DND-41 (cell line): ENCODE measurements at places on chromosomes 11 and 22.

GRCh38 chr11:125211191-125211947, 46.8 kb downstream of the PKNOX2 start:
- no peaks in the 10 kb centered on the region for H3K4me1 ChIP-seq
- H3K4me3 ChIP-seq, result no peak overlapping the region
- no peak overlapping the region for H3K27ac ChIP-seq
- DNase-seq, result no peak
- no peaks in the 10 kb centered on the region for H3K36me3 ChIP-seq

DNA sequence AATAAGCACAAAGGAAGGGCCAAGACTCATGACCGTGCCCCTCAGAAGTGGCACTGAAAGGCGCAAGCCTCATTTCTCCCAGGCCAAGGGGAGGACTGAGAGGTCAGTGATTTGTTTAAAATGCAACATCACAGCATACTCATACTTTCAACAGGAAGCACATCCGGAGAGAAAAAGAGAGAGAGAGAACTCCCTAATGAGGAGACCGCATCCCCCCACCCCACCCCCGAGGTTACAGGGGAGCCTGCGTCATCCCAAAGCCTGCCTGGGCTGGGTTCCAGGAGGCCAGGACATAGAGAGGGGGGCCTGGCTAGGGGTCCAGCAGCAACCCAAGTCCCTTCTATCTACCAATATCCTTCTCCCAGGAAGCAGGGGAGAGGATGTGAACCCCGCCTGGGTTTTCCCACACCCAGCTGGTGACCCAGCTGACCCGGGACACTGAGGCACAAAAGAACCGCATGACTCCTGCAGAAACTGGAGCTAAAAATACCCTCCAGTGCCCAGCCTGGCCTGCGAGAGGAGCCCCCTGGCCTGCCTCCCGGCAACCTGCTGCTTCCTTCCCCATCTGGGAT, 3.8 kb downstream of the CSNK1E start:
- no peaks in the 10 kb centered on the region for H3K27me3 ChIP-seq
- peak overlapping the region; percentile 13; the same call in 1 of the 2 replicates for H3K27ac ChIP-seq
- peaks cover 64% of the 10 kb centered on the region for H3K36me3 ChIP-seq
- H3K4me3 ChIP-seq, result no peak overlapping the region
- H3K4me1 ChIP-seq, result peaks cover 66% of the 10 kb centered on the region

DNA sequence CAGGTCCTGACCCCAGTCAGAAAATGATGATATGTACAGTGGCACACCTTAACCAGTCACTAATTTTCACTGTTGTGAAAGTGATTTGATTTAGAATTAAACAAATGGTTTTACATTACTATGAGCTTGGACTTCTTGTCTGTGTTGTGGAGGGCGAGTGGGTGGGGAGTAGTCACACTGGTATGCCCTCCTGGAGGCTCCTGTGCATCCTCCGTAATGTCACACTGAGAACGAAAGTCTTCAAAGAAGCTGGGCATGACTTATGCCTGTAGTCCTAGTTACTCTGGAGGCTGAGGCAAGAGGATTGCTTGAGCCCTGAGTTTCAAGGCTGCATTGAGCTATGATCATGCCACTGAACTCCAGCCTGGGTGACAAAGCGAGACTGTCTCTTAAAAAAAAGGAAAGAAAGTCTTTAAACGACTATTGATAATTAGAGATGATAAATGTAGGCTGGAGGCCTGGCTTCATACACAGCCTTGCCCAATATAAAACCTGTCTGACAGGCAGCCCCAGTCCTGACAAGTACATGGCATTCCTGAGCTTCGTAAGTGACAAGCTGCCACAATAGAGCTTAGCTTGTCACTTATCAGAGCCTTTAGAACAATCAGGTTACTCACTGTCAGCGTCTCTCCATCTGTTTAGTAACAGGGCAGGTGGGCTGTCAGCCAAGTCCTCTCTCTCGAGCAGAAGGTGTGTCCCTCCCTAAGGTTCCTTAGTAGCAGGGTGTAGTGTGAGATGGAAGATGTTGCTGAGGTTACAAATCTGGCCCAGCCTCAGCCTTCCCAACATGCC, 5.0 kb upstream of the LIMK2 start:
- DNase-seq, result no peak
- H3K4me1 ChIP-seq, result peaks cover 11% of the 10 kb centered on the region
- H3K36me3 ChIP-seq, result peaks cover 12% of the 10 kb centered on the region
- H3K27ac ChIP-seq, result no peak overlapping the region

- H3K4me1 ChIP-seq, result no peaks in the 10 kb centered on the region
- no peak overlapping the region for H3K27ac ChIP-seq
- H3K36me3 ChIP-seq, result no peaks in the 10 kb centered on the region
- peaks cover 2% of the 10 kb centered on the region for H3K27me3 ChIP-seq
Measured at GRCh38 chr22:27212617-27213177, 555.3 kb downstream of the MIAT start.

GRCh38 chr11:72617080-72617762, 57.0 kb downstream of the PDE2A start:
- peaks cover 24% of the 10 kb centered on the region for H3K27me3 ChIP-seq
- no peaks in the 10 kb centered on the region for H3K36me3 ChIP-seq
- H3K4me1 ChIP-seq, result no peaks in the 10 kb centered on the region
- no peak for DNase-seq

DNA sequence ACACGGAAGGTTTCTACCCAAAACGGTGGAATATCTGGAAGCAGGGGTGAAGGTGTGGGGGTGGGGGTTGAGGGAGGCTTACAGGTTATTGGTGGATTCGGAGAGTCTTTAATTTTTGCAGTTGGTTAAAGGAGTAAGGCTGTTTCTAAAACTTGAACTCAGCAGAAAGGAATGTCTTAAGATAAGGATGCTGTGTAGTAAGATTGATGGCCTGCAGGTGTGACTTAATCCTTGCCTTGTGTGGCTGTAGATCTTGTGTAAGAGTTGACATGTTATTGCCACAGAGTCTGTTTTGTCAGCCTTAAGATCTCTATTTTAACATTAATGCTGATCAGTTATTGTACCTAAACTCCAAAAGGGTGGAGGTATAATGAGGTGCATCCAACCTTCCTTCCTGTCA, 16.4 kb upstream of the OR6M1 start:
- no peak overlapping the region for H3K27ac ChIP-seq
- H3K36me3 ChIP-seq, result no peaks in the 10 kb centered on the region
- H3K4me1 ChIP-seq, result no peaks in the 10 kb centered on the region
- H3K27me3 ChIP-seq, result no peaks in the 10 kb centered on the region

GRCh38 chr11:3129181-3129590, 35.9 kb downstream of the OSBPL5 start:
- H3K4me1 ChIP-seq, result no peaks in the 10 kb centered on the region
- H3K4me3 ChIP-seq, result no peak overlapping the region
- DNase-seq, result no peak
- no peak overlapping the region for H3K27ac ChIP-seq
- H3K36me3 ChIP-seq, result peaks cover 75% of the 10 kb centered on the region

DNA sequence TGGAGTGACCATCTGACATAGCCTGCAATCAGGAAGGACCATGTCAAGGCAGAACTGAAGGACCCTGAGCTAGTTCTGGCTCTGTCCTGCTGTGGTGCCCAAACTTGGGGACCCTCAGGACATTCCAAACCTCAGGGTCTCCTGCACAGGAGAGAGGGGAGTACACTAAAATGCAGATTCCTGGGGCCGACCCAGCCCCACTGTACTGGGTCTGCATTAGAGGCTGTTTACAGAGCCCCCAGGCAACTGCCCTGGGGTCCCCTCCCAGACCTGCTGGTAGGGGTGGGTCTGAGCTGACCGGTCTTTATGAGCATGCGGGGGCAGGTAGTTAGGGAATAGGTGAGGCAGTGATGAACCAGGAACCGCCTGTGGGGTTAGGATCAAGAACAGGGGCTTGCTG, 6.8 kb downstream of the TRPM5 start:
- H3K27ac ChIP-seq, result no peak overlapping the region
- no peaks in the 10 kb centered on the region for H3K27me3 ChIP-seq
- H3K4me1 ChIP-seq, result peaks cover 4% of the 10 kb centered on the region; the same call in 1 of the 2 replicates
- no peak overlapping the region for H3K4me3 ChIP-seq

DNA sequence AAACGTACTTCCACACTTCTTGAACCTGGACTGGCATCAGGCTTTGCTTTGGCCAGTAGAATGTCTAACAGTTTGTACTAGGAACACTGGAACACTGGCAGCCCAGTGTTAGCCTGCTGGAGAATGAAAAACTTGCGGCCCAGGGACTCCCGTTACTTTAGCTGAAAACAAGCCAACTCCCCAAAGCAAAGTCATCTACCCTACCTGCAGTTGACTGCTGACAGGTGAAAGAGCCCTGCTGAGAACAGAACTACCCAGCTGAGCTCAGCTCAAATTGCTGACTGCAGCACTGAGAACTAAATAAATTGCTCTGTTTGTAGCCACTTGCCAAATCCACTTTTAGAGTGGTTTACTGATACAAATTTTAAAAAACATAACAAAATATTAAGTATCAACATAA, 342.5 kb downstream of the LRRC4C start:
- no peaks in the 10 kb centered on the region for H3K36me3 ChIP-seq
- H3K27ac ChIP-seq, result no peak overlapping the region
- H3K27me3 ChIP-seq, result no peaks in the 10 kb centered on the region
- no peaks in the 10 kb centered on the region for H3K4me1 ChIP-seq
- no peak overlapping the region for H3K4me3 ChIP-seq

- peaks cover 16% of the 10 kb centered on the region for H3K4me1 ChIP-seq
- H3K27ac ChIP-seq, result no peak overlapping the region
Measured at GRCh38 chr22:49936973-49937757, 18.7 kb downstream of the CRELD2 start.

- H3K27me3 ChIP-seq, result peaks cover 12% of the 10 kb centered on the region
- no peaks in the 10 kb centered on the region for H3K36me3 ChIP-seq
- H3K4me3 ChIP-seq, result no peak overlapping the region
- DNase-seq, result no peak
- H3K27ac ChIP-seq, result no peak overlapping the region
Measured at GRCh38 chr11:133824593-133824992, 20.7 kb downstream of the SPATA19 start.

DNA sequence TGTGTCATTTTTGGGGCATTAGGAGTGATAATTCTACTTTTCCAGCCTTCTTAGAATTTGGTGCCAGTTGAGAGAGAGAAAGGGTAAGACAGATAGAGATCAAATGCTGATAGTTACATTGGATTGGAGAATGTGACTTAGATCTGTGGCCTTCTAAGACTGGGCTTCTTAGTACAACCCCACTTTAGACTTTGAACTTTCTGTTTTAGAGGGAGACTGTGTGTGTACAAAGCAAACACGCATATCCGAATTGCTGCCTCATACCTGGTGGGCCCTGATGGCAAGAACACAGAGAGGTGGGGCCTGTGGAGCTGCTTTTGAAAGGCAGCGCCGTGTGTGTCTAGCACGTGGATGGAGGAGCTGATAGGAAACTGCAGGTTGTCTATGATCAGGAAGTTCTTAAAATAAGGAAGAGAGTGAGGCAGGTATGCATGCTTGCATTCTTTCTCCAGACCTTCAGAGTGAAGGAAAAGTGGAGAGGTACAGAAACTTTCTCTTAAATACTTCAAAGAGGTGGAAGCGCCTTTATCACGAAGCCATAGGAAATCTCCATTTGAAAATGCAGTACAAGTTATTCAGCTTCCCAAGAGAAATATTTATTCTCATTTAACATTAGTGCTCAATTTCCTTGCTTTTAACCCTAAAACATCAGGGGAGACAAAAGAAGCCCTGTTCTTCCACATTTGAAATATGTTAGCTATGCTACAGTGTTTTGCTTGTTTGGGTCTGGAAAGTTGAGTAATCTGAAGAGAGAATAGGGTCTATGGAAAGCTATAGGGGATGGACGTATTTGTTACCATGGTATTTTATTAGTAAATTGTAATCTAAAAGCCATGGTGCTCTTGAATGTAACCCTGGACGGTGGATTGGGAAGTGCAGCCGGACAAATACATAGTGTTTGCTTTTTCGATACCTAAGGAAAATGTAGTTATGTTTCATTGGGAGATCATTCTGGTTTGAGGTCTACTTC, 13.7 kb downstream of the PDHX start:
- no peak overlapping the region for H3K4me3 ChIP-seq
- no peak overlapping the region for H3K27ac ChIP-seq
- DNase-seq, result no peak
- no peaks in the 10 kb centered on the region; the same call in 1 of the 2 replicates for H3K4me1 ChIP-seq
- H3K36me3 ChIP-seq, result peaks cover 14% of the 10 kb centered on the region; the same call in 1 of the 2 replicates

- H3K27ac ChIP-seq, result no peak overlapping the region
- peaks cover 6% of the 10 kb centered on the region; the same call in 1 of the 2 replicates for H3K4me1 ChIP-seq
- H3K4me3 ChIP-seq, result no peak overlapping the region
- no peaks in the 10 kb centered on the region for H3K27me3 ChIP-seq
Measured at GRCh38 chr11:109986488-109986887, 106.7 kb upstream of the ZC3H12C start.

DNA sequence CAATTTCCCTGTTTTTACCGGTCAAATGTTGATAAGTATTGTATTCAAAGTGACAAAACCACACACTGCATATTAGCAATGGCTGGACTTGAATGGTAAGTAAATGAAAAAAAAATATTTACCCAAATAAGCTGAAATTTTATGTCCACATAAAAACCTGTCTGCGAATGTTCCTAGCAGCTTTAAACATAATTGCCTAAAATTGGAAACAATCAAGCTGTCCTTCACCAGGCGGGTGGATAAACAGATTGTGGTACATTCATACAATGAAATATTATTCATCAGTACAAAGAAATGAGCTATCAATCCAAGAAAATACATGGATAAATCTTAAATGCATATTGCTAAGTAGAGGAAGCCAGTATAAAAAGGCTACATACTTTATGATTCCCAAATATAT, 1067.8 kb downstream of the LRRC4C start:
- no peaks in the 10 kb centered on the region for H3K27me3 ChIP-seq
- H3K4me1 ChIP-seq, result no peaks in the 10 kb centered on the region
- H3K27ac ChIP-seq, result no peak overlapping the region
- H3K36me3 ChIP-seq, result no peaks in the 10 kb centered on the region
- no peak for DNase-seq

- H3K27me3 ChIP-seq, result peaks cover 12% of the 10 kb centered on the region
- H3K36me3 ChIP-seq, result no peaks in the 10 kb centered on the region
- no peak overlapping the region for H3K27ac ChIP-seq
Measured at GRCh38 chr11:10452211-10452767, 2.8 kb upstream of the AMPD3 start.

GRCh38 chr11:32416301-32416700, 19.0 kb downstream of the WT1 start:
- DNase-seq, result no peak
- H3K4me1 ChIP-seq, result peaks cover 65% of the 10 kb centered on the region
- H3K27ac ChIP-seq, result peak overlapping the region; percentile 97
- no peaks in the 10 kb centered on the region for H3K36me3 ChIP-seq
- no peak overlapping the region for H3K4me3 ChIP-seq
- no peaks in the 10 kb centered on the region for H3K27me3 ChIP-seq

GRCh38 chr22:49203859-49204598, 623.6 kb downstream of the BRD1 start:
- peaks cover 3% of the 10 kb centered on the region for H3K27me3 ChIP-seq
- H3K27ac ChIP-seq, result no peak overlapping the region
- H3K36me3 ChIP-seq, result no peaks in the 10 kb centered on the region
- H3K4me3 ChIP-seq, result no peak overlapping the region
- no peaks in the 10 kb centered on the region for H3K4me1 ChIP-seq

DNA sequence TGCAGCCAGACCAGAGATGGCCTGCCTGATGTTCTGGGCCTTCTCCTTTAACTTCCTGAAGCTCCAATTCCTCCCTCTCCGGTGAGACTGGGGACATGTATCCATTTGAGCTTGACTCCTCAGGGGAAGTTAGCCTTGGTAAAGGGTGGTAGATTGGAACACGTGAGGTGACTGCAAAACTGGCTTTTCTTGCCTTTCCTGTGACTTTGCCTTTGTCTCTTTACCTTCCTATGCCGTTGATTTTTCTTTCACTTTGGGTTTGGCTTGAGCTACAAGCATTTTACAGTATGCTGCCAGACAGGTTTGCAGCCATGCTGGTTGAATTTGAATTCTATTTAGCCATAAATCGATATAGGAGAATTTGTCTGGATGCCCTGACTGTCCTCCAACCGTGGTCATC, 16.8 kb upstream of the GLYATL1 start:
- H3K36me3 ChIP-seq, result no peaks in the 10 kb centered on the region
- H3K27ac ChIP-seq, result no peak overlapping the region
- H3K4me3 ChIP-seq, result no peak overlapping the region
- no peaks in the 10 kb centered on the region for H3K4me1 ChIP-seq

GRCh38 chr22:24867323-24868022, 61.5 kb downstream of the SGSM1 start:
- no peaks in the 10 kb centered on the region for H3K4me1 ChIP-seq
- no peak for DNase-seq
- H3K27me3 ChIP-seq, result peaks cover 5% of the 10 kb centered on the region
- no peak overlapping the region for H3K27ac ChIP-seq
- H3K36me3 ChIP-seq, result no peaks in the 10 kb centered on the region
